AG08396 (cell line): ENCODE measurements at places on chromosomes 1 and 21.

DNA sequence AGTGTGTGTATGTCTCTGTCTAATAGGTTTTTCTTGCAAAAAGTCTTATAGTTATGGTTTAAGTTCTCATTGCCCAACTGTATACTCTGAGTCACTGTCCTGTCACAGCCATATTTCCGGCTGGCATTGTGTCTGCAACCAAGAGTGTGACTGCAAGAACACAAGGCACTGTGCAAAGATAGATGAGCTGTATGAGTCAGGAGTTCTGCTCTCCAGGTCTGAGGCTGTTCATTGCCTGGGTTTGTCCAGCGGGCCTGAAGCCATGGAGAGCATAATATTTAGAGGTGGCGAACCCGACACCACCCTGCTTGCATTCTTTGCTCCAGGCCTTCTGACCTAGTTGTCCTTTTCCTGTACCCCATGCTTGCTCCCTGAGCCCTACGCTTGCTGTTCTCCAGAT is 50.9 kb upstream of the CNIH3 start:
- DNase-seq = peak; percentile 76

- no peak for DNase-seq
These were observed 110.2 kb upstream of the PLD5 start for GRCh38 chr1:242634732-242635131.

- no peak for DNase-seq
These were observed 51.5 kb upstream of the VAV3 start for GRCh38 chr1:108016451-108016920.

- peak; percentile 91 for DNase-seq
These were observed 31.3 kb downstream of the CCN1 start for GRCh38 chr1:85611856-85612255.

DNA sequence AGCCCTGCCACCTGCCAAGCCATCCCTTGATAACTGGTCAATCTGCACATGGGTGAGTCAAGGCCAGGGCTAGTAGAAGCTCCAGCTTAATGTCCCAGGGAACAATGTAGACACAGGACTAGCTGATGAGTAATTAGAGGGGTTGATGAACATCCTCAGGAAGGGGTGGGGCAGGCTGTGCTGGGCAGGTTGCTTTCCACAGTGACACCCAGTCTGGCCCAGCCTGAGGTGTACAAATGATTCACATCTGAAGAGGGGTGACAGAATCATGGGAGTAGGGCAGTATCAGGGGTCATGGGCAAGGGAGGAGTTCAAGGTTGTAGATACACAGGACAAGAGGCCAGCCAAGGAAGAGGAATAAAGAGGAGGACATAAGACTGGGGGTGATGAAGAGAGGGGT is 4.3 kb downstream of the LPAR3 start:
- no peak for DNase-seq

DNA sequence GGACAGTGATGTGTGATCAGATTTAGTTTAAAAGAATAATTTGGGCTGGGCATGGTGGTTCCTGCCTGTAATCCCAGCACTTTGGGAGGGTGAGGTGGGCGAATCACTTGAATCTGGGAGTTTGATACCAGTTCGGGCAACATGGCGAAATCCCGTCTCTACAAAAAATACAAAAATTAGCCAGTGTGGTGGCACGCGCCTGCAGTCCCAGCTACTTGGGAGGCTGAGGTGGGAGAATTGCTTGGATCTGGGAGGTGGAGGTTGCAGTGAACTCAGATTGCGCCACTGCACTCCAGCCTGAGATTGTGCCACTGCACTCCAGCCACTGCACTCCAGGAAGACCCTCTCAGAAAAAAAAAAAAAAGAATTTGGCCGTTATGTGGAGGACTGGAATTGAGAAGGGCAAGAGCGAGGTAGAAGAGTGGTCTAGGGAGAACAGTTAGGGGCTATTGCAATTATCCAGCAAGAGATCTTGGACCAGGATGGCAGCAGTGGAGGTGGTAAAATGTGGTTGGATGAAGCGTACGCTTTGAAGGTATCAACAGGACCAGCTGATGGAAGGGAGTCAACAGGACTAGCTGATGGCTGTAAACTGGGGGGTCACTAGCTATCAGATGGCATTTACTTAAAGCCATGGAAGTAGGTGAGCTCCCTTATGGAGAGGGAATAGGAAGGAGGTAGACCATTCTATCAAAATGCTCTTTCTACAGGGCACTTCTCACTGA is 9.6 kb downstream of the BTBD19 start:
- DNase-seq = no peak

DNA sequence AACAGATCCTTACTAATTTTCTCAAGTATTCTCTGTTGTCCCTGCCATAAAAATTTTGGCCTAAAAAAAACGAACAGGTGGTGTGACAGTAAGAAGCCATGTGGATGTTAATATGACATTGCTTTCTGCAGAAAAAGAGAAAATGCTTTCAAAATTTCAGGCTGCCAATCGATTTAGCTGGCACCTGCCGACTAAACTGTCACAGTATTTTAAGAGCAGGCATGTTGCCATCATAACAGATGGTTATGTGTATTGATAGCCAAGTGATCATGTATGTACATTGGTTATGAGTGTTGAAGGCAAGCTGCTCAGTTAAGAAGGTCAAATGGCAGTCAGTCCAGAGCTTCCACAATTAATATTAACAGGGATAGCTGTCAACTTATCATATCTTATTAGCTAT is 1017.0 kb downstream of the MRPL39 start:
- DNase-seq = no peak

GRCh38 chr1:206578068-206578977 is 33.9 kb downstream of the EIF2D start:
- DNase-seq = no peak

- DNase-seq = no peak
These were observed 634.8 kb downstream of the KCNT2 start for GRCh38 chr1:195973311-195973904.

GRCh38 chr1:53557369-53557768 is 98.2 kb downstream of the DMRTB1 start:
- DNase-seq = no peak

- DNase-seq = no peak
These were observed 12.5 kb upstream of the FNBP1L start for GRCh38 chr1:93435443-93435842.

- peak; percentile 39 for DNase-seq
These were observed 89.8 kb downstream of the TMEM200B start for GRCh38 chr1:29033829-29034466.

DNA sequence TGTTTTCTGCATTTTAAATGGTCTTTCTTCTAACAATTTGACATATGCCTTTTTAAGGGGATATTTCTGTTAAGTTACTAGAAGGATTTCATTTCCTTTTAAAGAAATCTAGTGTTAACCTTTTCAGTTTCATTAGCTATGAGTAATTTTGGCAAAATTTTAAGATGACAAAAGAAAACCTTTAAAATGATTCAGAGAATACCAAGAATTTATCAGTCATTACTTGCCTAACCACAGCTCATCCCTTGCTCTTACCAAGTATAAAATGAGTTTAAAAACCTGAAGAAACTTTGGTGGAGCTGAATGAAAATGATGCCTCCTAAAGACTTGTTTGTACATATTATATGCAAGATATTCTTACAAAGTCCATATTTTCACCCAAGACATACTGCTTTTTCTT is 101.7 kb downstream of the NEK7 start:
- peak; percentile 15 for DNase-seq

GRCh38 chr1:76230842-76231281 is 156.3 kb downstream of the ST6GALNAC3 start:
- no peak for DNase-seq

GRCh38 chr1:15103906-15104305 is 49.6 kb upstream of the TMEM51 start:
- no peak for DNase-seq

- DNase-seq = peak; percentile 93
These were observed 18.4 kb upstream of the COL6A2 start for GRCh38 chr21:46079352-46080170.

GRCh38 chr1:38865112-38865715 is 5.6 kb upstream of the RRAGC start:
- no peak for DNase-seq

DNA sequence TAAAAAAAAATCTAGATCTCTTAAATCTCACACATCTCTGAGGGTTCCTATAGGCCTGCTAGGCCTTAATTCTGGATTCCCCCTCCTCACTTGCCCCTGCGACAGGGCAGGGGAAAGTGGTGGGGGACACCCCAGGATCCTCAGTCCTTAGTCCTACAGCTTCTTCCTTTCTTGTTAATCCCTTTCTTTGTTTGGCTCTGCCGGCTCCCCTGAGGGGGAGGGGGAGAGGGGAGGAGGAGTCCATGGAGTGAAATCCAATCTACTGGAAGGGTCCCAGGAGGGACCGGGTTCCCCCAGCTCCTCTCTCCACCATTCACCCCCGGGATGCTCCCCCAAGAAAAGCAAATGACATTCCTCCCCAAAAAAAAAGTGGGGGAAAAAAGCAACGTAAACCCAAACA is 8.5 kb downstream of the MEX3A start:
- no peak for DNase-seq

DNA sequence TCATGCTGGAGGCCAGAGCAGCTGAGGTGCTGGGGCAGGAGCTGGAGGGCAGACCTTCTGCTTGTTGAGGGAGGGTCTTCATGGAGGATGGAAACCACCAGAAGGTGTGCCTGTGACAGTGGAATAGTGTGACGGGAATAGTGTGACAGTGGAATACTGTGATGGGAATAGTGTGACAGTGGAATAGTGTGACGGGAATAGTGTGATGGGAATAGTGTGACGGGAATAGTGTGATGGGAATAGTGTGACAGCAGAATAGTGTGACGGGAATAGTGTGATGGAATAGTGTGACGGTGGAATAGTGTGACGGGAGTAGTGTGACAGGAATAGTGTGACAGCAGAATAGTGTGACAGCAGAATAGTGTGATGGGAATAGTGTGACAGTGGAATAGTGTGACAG is 325.1 kb downstream of the HHAT start:
- DNase-seq = no peak

DNA sequence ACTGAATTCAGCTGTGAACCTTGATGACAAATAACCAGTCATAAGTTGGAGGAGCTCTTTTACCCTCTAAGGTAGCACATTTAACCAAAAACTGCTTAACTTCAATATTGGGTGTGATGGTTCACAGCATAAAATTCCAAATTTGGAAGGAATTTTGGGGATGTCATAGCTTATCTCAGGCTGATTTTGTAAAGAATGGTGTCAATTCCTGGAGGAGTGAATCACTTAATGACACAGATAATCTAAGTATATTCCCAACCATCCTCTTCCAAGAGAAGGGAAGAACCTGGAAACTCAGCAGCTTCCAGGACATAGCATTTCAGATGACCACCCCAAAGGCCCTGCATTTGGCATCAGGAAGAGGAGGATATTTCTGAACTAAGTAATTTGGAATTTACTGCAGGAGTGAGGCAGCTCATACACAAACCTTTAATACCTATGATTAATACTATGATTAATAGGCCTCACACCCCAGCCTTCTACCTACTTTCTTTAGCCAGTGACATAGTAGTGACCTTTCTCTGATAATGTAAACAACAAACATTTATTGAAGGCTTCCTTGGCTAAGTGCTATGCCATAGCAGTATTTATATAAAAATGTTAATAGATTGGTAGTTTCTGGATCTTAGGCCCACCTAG is 14.5 kb downstream of the GLUL start:
- no peak for DNase-seq

DNA sequence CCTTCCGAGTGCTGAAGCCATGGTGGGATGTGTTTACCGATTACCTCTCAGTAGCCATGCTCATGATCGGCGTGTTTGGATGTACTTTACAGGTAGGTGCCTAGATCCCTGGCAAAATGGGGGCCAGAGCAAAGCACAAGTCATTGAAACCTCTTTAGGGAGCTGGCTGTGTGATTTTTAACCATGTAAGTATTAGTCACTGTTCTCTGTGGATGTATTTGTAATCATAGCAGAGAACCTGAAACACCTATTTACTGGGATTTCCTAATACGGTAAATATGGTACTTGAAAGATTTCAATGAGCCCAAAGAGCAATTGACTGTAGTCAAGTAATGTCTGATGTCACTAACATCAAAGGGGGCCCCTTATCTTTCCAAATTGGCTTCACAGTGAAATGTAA is 53.6 kb downstream of the LRRC8C start:
- no peak for DNase-seq

- DNase-seq = peak; percentile 31
These were observed 212.4 kb downstream of the FOXD2 start for GRCh38 chr1:47650205-47650604.

DNA sequence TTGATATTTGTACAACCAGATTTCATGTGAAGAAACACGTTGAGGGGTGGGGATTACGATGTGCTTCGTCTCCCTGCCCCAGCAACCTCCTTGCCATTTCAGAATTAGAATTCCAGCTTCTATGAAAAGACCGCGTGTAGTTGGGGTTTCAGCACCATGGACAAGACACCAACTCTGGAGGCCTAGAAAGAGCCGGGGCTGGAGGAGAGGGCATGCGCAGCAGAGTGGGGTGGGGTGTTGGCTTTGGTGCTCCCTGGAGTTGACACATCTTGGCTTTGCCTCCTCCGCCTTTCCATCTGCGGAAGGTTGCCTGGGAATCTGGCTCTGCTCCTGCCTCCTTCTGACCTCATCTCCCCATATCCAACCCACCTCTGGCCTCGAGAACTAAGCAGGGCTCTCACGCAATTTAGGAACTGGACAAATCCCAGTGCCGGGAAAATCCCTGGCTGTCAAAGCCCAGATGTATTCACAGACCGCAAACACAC is 11.8 kb downstream of the HTR6 start:
- DNase-seq = peak; percentile 94

DNA sequence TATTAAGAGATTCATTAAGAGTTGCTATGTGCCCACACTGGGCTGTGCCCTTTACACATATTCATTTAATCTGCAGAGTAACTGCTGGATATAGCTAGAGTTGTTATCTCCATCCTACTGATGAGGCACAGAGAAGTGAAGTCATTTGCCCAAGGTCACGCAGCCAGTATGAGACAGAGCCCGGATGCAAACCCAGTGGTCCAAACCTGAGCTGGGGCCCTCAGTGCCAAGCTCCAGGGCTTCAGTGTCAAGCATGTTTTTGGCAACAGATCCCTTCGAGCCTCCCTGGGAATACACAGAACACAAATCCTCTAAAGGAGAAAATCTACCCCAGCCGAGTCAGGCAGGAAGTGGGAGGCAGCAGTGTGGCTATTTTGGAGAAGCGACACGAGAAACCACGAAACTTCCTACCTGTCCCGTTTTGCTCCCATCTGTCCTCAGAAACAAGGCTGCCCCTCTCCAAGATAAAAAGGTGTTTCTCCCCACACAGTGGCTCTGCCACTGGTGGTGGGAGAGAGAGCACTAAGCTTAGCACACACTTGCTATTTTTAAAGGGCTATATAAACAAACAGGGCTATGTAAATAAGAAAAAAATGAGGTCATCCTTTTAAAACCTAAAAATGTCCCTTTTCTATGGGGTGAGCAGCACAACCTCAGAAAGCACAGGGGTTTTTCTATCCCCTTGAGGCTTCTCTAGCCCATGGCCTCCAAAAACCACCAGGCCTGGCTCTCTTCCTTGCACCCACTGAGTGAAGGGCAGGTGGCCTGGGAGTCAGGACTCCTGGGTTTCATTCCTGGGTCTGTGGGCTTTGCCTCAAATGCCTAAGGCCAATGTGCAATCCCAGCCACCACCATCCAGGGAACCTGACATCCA is 138.6 kb upstream of the EDN2 start:
- DNase-seq = no peak

- no peak for DNase-seq
These were observed 19.2 kb upstream of the KCNE2 start for GRCh38 chr21:34344584-34344983.

GRCh38 chr1:46130121-46130520 is 2.3 kb downstream of the PIK3R3 start:
- no peak for DNase-seq

GRCh38 chr1:24875257-24875656 is 54.8 kb downstream of the RUNX3 start:
- DNase-seq = no peak
